ENCODE measurements at places on chromosomes 2 and 18. TPM values are rescaled to one million over a fixed set of nuclear protein-coding genes. Genes with fewer than 3 reads are reported as not detected.

The NMUR1 gene
- not detected for total RNA-seq

The PTGR3 gene
- total RNA-seq, result 11.5 TPM

- peak; percentile 97 for DNase-seq
Measured at GRCh38 chr2:158716121-158716791, 78.9 kb upstream of the DAPL1 start.

GRCh38 chr2:99348173-99348572 lies 11.0 kb downstream of the EIF5B start:
- no peak for DNase-seq

GRCh38 chr2:68487773-68488355 lies 20.5 kb downstream of the APLF start:
- DNase-seq, result no peak

DNA sequence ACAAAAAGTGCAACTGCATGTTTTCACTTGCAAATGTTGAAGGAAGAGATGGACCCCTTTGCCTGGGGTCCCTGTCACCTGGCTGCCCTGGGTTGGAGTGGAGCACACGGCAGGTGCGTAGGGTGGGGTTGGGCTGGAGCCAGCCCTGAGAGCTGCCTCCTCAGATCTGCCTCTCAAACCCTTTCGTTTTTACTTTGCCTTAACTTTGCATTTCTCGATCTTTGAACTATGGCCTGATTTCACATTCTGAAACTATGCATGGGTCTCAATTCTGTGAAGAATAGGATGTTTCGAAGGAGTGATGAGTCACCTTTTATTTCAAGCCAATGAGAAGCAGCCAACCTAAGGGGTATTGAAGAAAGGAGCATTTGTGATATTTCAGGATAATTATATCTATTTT lies 132.8 kb downstream of the ACOXL start:
- no peak for DNase-seq

The CXCR1 gene
- not detected for total RNA-seq

- no peak for DNase-seq
Measured at GRCh38 chr18:39942702-39943101, 2012.3 kb upstream of the PIK3C3 start.

The B4GALT6 gene
- 5.3 TPM for total RNA-seq

The RND3 gene
- 25.5 TPM for total RNA-seq

- DNase-seq, result no peak
Measured at GRCh38 chr2:203286532-203286931, 41.7 kb upstream of the ABI2 start.

GRCh38 chr2:126891681-126892500 lies 6.8 kb upstream of the TEX51 start:
- DNase-seq, result no peak

The CPLX4 gene
- total RNA-seq, result not detected
